SK-N-SH (cell line): ENCODE measurements at places on chromosomes 6 and 20.

GRCh38 chr6:156389296-156389695, 387.9 kb upstream of the ARID1B start:
- no peak for DNase-seq

DNA sequence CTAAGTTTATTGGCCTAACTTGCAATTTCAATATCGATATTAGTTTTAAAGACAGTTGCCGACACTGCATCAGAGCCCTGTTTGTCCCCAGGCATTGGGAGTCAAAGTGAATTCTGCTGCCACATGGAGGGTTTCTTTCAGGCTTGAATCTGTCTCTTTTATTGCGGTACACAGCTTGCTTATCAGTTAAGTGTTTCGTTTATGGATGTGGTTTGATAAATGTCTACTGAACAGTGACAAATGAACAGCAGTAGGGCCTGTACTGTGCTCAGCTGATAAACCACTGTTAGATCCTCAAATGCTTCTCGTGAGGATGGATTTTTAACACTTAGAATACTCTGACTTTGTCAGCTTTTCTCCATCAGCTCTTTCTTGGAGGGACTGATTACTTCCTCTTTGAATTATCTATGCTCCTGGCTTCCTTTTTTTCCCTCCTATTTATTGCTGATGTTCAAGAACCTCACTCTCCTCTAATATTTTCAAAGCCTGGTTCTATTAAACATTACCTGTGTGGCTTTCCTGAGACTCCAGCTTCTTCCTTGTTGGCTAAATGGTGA, 240.8 kb downstream of the PLCB1 start:
- DNase-seq, result peak; percentile 36

DNA sequence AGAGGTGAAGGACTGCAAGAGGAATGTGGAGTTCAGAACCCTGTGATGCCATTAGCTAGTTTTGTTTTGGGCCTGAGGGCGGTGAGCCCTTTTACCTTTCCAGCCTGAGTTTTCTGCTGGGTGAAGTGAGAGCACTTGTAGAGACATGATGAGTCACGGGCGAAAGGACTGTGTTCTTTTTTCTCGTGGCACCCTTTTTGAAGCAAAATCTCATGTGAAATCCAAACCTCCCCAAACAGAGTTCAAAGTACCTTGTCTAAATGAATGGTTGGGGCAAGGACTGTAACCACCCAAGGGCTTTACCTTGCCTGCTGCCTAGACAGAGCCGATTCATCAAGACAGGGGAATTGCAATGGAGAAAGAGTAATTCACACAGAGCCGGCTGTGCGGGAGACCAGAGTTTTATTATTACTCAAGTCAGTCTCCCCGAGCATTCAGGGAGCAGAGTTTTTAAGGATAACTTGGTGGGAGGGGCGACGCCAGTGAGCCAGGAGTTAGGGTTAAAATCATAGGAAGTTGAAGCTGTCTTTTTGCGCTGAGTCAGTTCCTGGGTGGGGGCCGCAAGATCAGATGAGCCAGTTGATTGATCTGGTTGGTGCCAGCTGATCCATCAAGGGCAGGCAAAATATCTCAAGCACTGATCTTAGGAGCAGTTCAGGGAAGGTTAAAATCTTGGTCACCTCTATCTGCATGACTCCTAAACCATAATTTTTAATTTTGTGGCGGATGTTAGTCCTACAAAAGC, 25.8 kb downstream of the SAMD5 start:
- DNase-seq, result no peak

- DNase-seq, result no peak
These were observed 228.2 kb downstream of the SOD2 start for GRCh38 chr6:159464816-159465215.

- no peak for DNase-seq
These were observed 446.0 kb downstream of the HACE1 start for GRCh38 chr6:104413767-104414166.

DNA sequence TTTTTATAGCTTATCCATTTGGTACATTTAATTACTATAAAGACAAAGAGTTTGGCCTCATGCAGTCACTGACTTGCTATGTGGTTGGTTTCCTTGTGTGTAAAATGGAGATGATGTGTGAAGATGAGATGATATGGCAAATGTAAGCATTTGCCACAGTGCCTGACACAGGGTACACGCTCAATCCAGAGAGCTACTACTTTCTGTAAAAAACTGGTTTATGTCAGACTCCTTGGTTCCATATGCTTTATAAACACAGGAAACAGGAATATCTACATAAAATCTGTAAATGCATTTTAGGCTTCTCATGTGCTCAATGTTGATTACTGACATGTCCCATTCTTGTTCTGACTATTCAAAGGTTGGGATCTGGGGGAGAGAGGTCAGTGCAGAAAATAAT, 10.4 kb downstream of the HIVEP1 start:
- DNase-seq, result no peak

GRCh38 chr6:106244931-106245330, 80.6 kb downstream of the ATG5 start:
- DNase-seq, result no peak

GRCh38 chr6:38476141-38476540, 163.6 kb downstream of the BTBD9 start:
- DNase-seq, result no peak
